ENCODE measurements at places on chromosomes 3 and 15.

GRCh38 chr15:45354711-45355110 is 23.6 kb downstream of the GATM start:
- no peak for DNase-seq

GRCh38 chr3:10964537-10965167 is 27.9 kb upstream of the SLC6A1 start:
- DNase-seq = no peak

GRCh38 chr15:63595688-63596087 is 1.5 kb upstream of the FBXL22 start:
- no peak for DNase-seq

DNA sequence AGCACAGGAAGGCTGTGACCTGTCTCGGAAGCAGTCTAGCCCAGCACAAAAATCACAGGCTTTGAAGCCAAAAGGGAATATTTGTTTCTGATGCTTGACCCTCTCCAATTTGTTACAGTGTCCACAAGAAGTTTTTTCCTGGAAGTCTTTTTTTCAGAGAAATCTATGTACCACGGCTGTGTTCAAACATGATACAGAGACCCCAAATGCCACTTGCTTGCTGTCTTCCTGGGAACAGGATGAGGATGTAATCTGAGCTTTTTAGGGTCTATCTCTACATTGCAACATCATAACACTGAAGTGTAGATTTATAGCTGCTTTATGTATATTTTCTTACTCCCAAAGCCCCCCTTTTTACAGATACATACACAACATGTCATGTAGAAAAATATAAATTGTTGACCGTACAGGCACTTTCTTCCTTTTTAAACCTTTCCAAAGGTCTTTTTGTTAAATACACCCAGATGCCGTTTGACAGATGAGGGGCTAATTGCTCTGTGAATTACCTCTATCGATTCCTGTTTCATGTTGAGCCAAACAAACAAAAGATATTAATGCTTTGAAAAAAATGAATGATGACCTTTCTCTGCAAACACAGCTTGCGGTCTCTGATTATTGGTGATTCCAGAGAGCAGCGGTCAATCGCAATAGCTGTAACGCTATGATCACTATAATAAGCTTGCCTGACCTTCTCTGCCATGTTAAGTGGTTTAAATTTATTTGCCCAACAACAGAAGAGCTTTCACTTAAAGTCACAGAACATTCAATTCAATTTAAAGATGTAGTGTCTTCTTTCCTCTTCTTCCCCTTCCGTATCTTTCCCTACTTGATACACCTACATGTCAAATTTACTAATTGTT is 875.9 kb upstream of the NR2F2 start:
- DNase-seq = no peak

GRCh38 chr3:57078344-57078634 is 17.8 kb downstream of the SPATA12 start:
- DNase-seq = peak; percentile 11

DNA sequence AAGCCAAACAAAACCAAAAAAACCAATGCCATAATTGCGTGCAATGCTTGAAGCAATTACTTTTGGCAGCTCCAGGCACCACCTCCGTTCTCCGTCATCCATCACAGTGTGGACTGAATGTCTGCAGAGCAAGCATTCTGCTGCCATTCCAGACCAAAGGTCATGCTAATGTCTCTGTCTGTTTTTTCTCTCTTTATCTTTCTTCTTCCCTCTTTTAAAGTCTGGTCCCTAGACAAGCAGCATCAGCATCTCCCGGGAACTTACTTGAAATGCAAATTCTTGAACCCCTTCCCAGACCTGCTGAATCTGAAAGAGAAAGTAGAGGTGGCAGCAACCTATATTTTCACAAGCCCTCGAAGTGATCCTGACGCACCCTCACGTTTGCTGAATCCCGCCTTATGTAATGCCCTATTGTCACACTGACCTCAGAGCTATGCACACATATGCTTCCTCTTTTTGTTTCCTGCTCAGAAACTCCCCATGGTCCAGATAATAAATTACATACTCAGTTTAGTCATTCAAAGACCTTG is 297.3 kb upstream of the PROK2 start:
- DNase-seq = no peak

- no peak for DNase-seq
These were observed 210.6 kb upstream of the IGF1R start for GRCh38 chr15:98437752-98438151.

DNA sequence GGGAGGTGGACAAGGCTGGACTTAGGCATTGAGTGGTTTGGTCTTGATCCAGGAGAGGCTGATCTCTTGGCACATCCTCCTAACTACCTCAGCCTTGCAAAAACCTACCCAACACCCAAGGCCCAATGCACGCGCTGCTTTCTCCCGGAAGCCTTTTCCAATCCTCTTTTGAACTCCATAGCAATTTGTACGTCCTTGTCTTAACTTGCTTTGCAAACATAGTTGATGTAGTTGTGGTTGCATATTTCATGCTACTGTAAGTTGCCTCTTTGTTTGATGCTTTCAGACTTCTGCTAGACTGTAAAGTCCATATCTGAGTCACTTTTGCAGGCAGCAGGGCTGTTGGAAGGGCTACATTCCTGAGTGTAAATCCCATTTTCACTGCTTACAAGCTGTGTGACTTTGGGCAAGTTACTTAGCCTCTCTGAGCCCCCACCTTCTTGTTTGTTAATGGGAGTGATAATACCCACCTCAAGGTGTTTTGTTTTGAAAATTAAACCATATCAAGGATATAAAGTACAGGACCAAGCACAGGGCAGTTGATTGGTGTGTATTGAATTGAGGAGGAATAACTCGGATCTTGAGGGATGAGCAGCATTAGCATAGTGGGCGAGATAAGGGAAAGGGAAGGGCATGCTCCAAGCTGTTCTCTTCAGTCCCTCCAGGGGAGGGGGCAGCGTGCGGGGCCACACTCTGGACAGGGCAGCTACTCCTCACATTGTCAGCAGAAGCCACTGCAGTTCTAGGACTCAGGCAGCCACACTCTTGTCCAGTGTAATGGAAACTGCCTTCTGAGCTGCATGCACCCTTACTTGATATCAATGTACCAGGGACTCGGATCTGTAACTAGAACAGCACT is 28.8 kb downstream of the SIAH2 start:
- DNase-seq = no peak

- no peak for DNase-seq
These were observed 333.4 kb downstream of the RAP2B start for GRCh38 chr3:153495422-153495821.

GRCh38 chr3:100748220-100748619 is 38.9 kb downstream of the TFG start:
- DNase-seq = no peak

DNA sequence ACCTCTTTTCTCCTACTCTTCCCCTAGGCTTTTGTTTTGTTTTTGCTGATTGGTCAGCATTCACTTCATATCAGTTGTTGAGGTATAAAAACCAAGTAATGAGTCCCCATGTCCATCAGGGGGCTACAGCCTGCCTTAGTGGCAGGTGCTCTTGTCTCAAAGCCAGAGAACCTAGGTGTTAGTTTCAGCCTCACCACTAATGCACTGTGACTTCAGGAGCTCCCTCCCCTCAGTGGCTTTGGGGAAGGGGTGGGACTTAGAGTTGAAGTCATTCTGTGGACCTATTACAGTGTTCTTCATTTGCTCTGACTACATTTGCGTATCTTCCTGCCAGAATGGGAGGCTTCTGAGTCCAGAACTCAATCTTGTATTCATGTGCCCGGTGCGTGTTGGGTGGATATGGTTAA is 41.6 kb downstream of the NR2C2 start:
- DNase-seq = peak; percentile 67

- DNase-seq = no peak
These were observed 37.0 kb upstream of the SPTBN5 start for GRCh38 chr15:41930867-41931222.

DNA sequence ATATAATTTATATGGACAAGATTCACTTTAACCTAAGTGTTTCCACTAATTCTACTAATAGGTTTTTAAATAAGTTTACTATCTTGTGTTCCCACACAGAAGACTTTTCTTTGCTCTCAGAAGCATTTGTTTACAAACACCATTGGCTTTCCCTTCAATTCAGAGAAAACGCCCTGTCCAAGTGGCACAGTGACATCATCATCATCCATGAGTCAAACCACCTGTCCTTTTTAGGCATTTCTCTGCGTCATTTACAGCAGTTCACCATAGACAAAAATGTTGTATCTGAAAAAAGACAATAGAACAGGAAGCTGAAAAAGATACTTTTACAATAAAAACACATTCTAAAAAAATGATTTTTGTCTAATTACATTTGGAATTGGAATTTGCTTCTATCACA is 9.3 kb upstream of the BCL2L10 start:
- DNase-seq = no peak

- DNase-seq = no peak
These were observed 7.3 kb downstream of the GTF2E1 start for GRCh38 chr3:120749843-120750242.

DNA sequence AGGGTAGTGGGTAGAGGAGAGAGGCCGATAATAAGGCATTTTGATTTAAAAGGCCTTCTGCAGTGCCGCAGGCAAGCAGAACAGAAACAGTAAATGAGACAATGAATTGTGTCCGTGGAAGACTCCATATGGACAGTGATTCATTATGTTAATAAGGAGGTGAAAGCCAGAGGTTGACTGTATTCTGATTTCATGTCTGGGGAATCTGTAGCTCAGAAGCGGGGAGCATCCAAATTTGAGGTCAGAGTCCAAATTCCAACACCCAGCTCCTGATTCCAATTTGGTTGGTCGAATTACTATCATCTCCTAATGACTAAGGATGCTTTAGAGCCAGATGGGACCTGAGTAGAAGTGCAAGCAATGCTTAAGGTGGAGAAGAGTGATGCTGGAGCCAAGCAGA is 1.0 kb upstream of the TBC1D21 start:
- no peak for DNase-seq

DNA sequence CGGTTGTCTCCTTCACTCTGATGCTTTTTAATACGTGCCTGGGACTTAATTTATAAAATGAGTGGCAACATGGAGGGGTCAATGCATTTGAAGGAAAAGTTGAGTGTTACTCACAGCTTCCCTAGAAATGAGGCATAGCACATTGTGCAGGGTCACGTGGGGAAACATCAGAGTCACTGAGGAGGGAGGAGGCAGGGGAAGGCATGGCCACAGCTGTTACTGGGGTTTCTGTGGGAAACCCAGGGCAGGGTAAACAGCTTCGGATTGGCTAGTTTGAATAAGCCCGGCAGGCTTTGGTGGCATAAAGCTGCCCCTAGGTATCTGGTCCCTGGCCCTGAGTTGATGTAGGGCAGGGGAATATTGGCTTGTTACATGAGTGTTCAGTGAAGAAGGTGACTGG is 98.9 kb upstream of the ST8SIA2 start:
- no peak for DNase-seq

- DNase-seq = no peak
These were observed 22.0 kb downstream of the WNT7A start for GRCh38 chr3:13857702-13858380.

DNA sequence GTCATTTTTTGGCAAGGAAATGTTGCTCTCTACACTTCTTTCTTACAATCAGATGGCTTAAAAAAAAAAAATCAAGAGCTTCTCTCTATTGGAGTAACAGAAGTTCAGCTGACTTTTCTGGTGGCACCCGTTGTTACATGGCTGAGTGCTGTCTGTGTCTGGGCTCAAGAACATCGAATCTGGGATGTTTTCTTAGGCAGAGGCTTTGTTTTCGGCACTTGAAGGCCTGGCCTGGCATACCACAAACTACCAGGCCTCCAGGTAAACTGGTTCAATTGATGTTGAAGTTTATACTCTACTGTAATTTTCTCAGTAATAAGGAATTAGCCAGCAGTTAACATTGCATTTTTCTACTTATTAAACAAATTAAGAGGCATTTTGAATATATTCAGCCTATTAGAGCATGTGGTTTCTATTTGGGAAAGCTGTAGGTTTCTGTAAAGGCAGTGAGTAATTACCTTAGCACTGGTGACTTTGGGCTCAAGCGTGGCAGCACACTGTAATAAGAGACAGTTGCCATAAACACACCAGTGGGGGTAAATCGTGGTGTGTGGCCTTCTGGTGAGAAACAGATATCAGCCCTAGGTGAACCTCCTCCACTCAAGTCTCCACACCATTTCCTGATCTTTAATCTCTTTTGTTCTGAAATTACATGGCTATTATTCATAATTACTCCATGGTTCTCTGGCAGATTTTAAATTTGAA is 544.7 kb downstream of the MECOM start:
- DNase-seq = no peak

- DNase-seq = no peak
These were observed 45.2 kb downstream of the FBLN2 start for GRCh38 chr3:13594146-13594545.

DNA sequence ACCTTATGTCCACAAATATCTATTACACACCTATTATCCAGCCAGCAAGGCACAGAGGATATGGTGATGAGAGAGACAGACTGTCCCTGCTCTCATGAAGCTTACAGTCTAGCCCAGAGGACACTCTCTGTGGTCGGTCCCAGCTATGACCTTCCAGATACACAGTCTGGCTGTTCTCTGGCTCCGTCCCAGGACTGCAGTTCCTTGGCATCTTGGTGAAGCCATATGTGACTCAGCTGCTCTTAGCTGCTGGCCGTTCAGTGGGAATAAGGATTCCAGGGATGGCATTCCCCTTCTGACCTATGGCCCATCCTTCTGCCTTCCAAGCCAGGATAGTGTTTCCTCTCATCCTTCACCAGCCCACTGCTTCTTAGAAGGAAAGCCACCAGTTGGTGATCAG is 30.8 kb downstream of the MEX3B start:
- no peak for DNase-seq

DNA sequence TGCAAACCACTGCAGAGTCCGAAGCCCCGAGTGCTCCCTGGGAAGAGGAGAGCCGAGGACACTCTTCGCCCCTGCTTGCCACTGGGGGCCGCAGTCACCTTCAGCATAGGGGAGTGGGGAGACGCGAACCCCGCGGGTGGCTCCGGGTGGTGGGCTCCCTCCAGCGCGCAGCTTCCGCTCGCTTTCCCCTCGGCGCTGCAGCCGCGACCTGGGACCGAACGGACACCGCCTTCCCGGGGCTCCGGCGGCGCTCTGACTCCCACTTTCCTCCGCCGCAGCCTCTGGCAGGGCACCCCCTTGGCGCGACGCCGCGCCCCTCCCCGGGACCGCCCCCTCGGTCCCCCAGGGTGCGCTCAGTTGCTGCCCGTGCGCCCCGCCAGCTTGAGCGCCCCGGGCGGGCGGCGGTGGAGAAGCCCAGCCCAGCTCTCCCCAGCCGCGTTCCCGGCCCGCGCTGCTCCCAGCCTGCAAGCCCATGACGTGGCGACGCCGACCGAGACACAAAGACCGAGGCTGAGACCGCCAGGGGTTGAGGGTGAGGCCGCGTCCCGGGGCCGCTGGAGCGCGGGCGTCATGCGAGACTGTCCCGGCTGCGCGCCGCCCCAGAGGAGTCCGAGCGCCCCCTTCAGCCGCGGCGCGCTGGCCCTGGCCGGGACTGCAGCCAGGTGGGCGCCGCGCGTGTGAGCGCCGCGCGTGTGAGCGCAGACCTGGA is at the start of gene MINAR1:
Gene MINAR1 (plus strand): TSS at position 701 of the 709 bp plus-strand sequence. CDS start 23,812 bp downstream, outside the sequence.
- peak; percentile 34 for DNase-seq

DNA sequence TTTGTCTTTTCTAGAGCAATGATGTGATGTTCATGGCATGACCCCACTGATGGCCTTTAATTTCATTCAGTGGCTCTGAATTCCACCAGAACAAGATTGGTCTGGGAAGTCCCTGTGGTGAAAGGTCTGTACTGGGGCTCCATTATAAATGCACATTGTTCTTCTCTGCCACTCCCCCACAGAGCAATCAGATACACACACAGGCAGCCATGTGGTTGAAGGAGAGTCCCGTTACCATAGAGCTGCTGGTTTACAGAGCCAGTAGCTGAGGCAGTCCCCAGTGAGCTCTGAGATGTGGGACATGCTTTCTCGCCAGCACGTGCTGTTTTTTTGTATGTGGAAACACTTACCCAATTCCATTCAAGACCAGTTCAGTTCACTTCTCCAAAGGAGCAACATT is 172.7 kb upstream of the TRIM42 start:
- DNase-seq = no peak

GRCh38 chr15:101207867-101208288 is 44.0 kb downstream of the CHSY1 start:
- no peak for DNase-seq

All from activated naive CD8-positive, alpha-beta T cell treated with anti-CD3 and anti-CD28 coated beads for 36 hours (primary cell).